ENCODE measurements at places on chromosomes 7 and 10. TPM values are rescaled to one million over a fixed set of nuclear protein-coding genes. Genes with fewer than 3 reads are reported as not detected.

The SPDYE1 gene
- total RNA-seq, result 0.09 TPM

The LIPK gene
- total RNA-seq, result not detected

The AGR3 gene
- 195 TPM for total RNA-seq

The AGFG2 gene
- total RNA-seq, result 36.0 TPM

All from lung (tissue), 17 donors.